ENCODE measurements at places on chromosomes 4 and X. TPM values are rescaled to one million over a fixed set of nuclear protein-coding genes. Genes with fewer than 3 reads are reported as not detected.
A peak's percentile ranks its signal among the peaks of the same experiment; 100 is the strongest.

NWD2 gene
- total RNA-seq, result not detected

SYNPO2 gene
- total RNA-seq, result 0.50 TPM

SNX12 gene
- total RNA-seq, result 43.2 TPM

PTTG2 gene
- 0.90 TPM for total RNA-seq

SPIN2A gene
- total RNA-seq, result 0.85 TPM

DNA sequence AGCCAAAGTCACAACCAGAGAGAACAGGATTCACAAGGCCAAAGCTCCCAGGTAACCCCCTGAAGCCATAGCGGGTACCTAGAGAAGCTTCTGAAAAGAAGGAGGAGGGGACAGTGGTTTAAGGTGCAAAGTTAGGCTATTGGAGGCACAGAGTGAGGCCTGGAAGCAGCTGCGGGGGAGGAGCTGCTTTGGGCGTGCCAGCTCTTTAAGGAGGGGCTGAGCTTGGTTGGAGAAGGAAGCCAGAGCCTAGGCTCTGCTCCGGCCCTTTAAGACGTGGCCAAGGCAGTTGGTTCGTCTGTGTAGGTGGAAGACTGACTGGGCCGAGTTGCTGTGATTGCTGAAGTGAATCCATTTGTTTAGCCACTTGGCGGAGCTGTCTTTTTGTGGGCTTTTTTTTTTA is 1.5 kb downstream of the KLF8 start:
- H3K4me3 ChIP-seq, result peak overlapping the region; percentile 79
- peaks cover 38% of the 10 kb centered on the region for H3K4me1 ChIP-seq
- peaks cover 2% of the 10 kb centered on the region for H3K27me3 ChIP-seq
- peaks cover 11% of the 10 kb centered on the region for H3K36me3 ChIP-seq
- H3K27ac ChIP-seq, result peak overlapping the region; percentile 41
- peak; percentile 54 for DNase-seq

DNA sequence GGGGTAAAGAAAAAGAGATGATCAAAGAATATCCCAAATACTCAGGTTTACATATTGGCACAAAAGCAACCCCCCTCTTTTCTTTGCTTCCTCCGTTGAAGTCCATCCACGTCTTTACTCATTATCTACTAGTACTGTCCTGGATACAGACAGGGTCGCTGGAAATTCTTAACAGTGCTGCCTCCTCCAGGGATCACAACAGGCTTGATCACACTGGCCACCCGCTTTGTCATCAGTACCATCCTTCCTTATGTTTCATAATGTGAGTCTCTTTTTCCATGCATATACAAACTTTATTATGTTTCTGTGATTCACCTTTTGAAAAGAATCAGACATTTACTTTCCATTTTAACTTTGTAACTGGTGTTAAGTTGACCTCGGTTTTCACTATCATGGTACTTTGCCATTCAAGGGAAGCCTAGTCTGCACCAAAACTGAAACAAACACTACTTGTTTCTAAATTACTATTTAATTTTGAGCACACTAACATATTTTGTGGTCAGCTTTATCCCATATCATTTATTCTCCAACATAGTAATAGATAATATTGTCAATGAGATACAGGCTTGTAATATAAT is 387.5 kb upstream of the PPP1R2C start:
- no peak overlapping the region for H3K27ac ChIP-seq
- peaks cover 3% of the 10 kb centered on the region for H3K36me3 ChIP-seq
- H3K4me3 ChIP-seq, result no peak overlapping the region
- peaks cover 5% of the 10 kb centered on the region for H3K4me1 ChIP-seq
- no peaks in the 10 kb centered on the region for H3K27me3 ChIP-seq
- no peak for DNase-seq

- no peak overlapping the region for H3K27ac ChIP-seq
- H3K27me3 ChIP-seq, result no peaks in the 10 kb centered on the region
- DNase-seq, result no peak
- no peaks in the 10 kb centered on the region for H3K4me1 ChIP-seq
These were observed 83.5 kb downstream of the NPNT start for GRCh38 chr4:105978684-105979296.

DNA sequence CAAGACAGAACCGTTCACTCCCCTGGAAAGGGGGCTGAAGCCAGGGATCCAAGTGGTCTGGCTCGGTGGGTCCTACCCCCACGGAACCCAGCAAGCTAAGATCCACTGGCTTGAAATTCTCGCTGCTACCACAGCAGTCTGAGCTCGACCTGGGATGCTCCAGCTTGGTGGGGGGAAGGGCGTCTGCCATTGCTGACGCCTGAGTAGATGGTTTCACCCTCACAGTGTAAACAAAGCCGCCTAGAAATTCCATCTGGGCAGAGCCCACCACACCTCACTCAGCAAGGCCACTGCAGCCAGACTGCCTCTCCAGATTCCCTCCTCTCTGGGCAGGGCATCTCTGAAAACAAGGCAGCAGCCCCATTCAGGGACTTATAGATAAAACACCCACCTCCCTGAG is 13.4 kb upstream of the PBDC1 start:
- H3K36me3 ChIP-seq, result no peaks in the 10 kb centered on the region
- no peaks in the 10 kb centered on the region for H3K27me3 ChIP-seq

DNA sequence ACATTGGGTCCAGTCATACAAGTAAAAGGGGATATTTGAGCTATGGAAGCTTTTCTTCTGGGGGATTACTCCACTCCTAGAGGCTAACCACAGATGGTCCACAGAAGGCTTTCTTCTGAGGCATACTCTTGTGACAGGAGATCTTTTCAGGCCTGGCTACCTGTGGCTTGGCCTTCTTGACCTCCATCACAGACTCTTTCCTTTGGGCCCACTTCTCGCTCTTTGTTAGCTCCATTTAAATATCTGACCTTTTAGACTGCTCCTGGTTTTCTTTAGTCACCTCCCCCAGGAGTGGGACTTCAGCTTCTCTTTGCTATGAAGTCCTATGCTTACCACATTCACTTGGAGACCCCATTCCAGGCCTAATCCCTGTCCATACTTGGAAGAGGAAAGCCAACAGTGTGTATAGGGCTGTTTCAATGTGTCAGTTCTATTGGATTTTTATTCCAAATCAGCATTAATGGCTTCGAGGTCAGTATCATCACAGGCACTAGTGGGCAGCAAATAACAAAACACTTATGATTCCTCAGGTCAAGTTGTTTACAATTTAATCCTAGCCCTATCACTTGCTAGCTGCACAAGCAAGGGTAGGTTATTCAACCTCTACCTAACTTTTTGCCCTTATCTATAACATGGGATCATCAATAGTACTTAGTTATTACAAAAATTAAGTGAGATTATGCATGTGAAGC is 26.3 kb downstream of the GPC3 start:
- H3K4me1 ChIP-seq, result no peaks in the 10 kb centered on the region
- no peak for DNase-seq
- H3K27me3 ChIP-seq, result peaks cover 2% of the 10 kb centered on the region
- H3K27ac ChIP-seq, result no peak overlapping the region

DNA sequence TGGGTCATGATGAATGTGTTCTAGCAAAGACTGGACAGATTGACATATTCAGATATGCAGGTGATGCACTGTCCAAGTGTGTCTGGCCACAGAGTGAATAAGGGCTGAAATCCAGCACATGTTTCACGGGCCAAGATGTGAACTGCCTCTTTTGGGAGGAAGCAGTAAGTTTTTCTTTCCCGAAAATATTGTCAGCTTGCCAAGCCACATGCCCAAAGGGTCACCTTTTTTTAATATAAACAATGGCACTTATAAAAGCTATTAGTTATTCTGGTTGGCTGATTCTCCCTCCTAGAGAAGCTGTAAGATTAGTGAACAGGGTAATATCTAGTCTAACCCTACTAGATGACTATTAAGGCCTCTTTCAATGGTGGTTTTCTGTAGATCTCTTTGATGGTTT is 1.5 kb upstream of the EDNRA start:
- no peak overlapping the region for H3K27ac ChIP-seq
- H3K4me1 ChIP-seq, result no peaks in the 10 kb centered on the region
- peaks cover 28% of the 10 kb centered on the region for H3K27me3 ChIP-seq
- no peak for DNase-seq
- no peaks in the 10 kb centered on the region for H3K36me3 ChIP-seq
- H3K4me3 ChIP-seq, result no peak overlapping the region

All from activated CD4-positive, alpha-beta memory T cell treated with anti-CD3 and anti-CD28 coated beads, Interleukin-2, amount 10 ng/mL, durations not matched to agents 7 days and 5 days (primary cell).